ENCODE measurements at places on chromosomes 2 and 18. TPM values are rescaled to one million over a fixed set of nuclear protein-coding genes. Genes with fewer than 3 reads are reported as not detected.

GRCh38 chr2:201205515-201205849, 22.5 kb downstream of the CASP10 start:
- no peak for DNase-seq

BOLL gene
- not detected for total RNA-seq

GRCh38 chr2:12732651-12733050, 15.9 kb downstream of the TRIB2 start:
- DNase-seq = no peak

DNA sequence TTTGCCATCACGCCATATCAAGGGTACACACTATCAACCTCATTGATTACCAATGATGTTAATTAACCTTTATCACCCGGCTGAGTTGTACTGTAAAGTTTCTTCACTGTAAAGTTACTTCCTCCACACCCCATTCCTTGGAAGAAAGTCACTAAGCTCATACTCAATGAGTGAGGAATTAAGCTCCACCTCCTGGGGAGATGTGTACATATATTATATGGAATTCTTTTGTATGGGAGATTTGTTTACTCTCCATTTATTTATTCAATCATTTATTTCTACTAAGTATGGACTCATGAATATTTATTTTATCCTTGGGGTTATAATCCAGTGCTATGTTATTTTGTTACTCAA, 56.8 kb downstream of the C2orf74 start:
- DNase-seq = no peak

FBXO48 gene
- total RNA-seq = 2.2 TPM

DNA sequence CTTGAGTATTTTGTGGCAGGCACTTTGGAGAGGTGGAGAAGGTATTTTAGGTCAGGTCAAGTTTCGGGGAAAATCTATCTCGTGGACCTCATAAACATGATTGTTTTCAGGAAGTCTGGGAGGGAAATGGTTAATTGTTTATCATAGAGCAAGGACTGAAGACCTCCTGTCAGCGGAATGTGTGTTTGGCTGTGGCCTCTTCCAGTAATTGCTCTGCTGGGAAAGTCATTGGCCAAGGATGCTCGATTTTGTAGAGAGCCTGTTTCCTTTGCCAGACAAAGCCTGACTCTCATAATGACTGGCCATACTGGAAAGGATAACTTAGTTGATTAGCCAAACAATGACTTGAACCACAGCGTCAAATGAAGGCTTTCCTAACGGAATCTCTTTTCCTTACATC, 30.0 kb downstream of the IL1R2 start:
- DNase-seq = no peak

DNA sequence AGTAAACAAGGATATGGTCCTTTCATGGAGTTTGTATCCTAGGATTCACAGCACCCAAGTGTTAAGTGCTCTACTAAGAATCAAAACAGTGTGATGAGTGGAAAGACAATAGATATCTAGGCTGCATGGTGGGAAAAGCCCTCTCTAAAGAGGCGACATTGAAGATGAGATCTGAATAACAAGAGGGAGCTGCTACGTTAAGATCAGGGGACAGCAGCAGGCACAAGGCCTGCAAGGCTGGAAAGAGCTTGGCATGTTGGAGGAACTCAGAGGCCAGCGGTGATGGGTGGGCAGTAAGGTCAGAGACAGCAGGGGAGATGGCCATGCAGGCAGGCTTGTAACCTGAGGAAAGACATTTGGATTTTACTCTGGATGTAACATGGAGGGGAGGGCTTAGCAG, 177.5 kb downstream of the GFPT1 start:
- no peak for DNase-seq

GRCh38 chr2:239689410-239689809, 288.6 kb upstream of the HDAC4 start:
- no peak for DNase-seq

BMP10 gene
- total RNA-seq = not detected

B3GNT2 gene
- 18.3 TPM for total RNA-seq

Data from suprapubic skin (tissue), 4 donors.